ENCODE measurements at places on chromosomes 5 and 9.

DNA sequence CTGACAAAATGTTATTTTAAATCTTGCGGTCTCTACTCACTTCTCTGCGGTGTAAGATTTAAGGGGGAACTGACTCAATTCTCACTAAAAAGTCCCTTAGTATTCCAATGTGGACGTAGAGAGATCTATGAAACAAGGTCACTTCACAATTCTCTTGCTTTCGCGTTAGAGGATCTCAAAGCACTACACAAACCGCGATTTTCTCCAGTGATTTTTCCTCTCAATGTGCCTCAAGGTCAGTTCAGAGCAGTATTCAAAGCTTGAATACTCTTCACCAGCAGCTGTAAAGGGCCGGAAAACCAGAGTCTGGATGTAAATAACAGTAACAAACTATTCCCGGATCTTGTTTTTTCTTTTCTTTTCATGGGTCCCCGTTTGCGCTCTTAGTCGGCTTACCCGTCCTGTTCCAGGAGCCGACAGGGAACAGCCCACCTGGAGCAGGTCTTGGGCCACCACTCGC, 128.2 kb downstream of the TMEM161B start:
- DNase-seq: no peak

DNA sequence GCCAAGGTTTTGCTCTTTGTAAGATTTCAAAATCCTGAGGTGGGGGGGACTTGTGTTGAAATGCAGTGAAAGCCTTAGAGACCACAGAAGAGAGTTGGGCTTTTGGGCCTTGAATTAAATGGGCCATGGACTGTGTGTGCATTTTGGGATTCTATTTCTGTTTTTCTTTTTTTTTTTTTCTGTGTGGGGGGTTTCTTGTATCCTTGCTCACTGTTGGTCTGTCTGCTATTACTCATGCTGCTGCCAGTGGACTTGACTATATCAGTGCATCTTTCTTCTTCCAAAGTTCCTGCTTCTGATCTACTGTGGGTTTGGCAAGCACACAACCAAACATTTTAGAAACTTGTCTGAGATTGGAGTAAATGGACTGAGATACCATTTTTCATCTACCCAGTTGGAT, 344.9 kb downstream of the ARL15 start:
- DNase-seq: no peak

DNA sequence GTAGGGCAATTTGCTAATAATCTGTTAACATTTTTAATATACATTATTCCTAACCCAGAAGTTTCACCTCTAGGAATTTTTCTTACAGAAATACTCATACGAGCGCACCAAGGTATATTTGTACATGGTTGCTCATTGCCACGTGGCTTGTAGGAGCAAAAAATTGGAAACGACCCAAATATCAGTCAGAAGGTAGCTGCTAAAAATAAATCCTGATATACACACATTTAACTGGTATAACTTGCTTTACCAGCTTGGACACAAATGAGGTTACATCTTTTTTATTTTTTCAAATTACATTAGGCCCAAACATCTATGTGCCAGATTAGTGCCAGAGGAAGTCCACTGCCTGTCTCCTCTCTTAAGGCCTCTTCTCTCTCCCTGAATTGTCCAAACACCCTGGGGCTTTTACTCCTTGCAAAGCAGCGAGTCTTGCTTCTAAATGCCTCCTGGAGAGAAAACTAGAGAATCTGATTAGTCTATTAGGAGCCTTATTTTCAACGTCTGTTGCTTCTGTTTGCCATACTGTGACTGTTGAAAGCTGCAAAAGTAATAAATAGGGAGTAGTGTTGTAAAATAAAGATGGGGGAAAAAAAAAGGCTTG, 92.0 kb upstream of the SSBP2 start:
- no peak for DNase-seq

GRCh38 chr9:137438591-137439157, 2.5 kb downstream of the ENTPD8 start:
- DNase-seq: no peak

DNA sequence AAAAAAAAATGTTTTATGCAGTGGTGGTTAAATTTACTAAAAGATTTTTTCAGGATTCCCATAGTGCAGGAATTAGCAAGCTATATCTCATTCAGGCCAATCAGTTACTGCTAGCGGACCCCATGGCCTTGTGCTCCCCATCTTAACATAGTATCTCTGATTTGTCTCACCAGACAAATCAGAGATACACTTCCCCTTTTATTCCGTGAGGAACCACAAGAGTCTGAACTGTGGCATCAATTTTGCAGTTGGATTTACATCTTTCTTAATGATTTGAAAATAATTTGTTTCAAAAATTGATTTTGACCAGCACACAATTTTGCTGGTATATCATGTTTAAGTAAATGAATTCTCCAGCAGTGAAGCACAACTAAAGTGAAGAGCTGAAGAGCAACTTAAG, 17.9 kb downstream of the ITGA1 start:
- DNase-seq: no peak

- no peak for DNase-seq
Observed at GRCh38 chr5:82334856-82335255, 56.7 kb upstream of the RPS23 start.
